Endothelial cell (in vitro differentiated cells): ENCODE measurements at places on chromosomes 1 and 21.

- H3K27me3 ChIP-seq, result peaks cover 2% of the 10 kb centered on the region
- no peak for DNase-seq
- no peak overlapping the region for H3K4me3 ChIP-seq
- no peaks in the 10 kb centered on the region for H3K4me1 ChIP-seq
- no peak overlapping the region for H3K27ac ChIP-seq
- no peaks in the 10 kb centered on the region for H3K36me3 ChIP-seq
Measured at GRCh38 chr1:217586586-217586985, 44.3 kb downstream of the GPATCH2 start.

- H3K4me3 ChIP-seq, result no peak overlapping the region
- H3K36me3 ChIP-seq, result no peaks in the 10 kb centered on the region
- H3K27ac ChIP-seq, result no peak overlapping the region
- H3K4me1 ChIP-seq, result peaks cover 9% of the 10 kb centered on the region
- H3K27me3 ChIP-seq, result peaks cover 3% of the 10 kb centered on the region
Measured at GRCh38 chr1:58821309-58821708, 37.5 kb upstream of the JUN start.

DNA sequence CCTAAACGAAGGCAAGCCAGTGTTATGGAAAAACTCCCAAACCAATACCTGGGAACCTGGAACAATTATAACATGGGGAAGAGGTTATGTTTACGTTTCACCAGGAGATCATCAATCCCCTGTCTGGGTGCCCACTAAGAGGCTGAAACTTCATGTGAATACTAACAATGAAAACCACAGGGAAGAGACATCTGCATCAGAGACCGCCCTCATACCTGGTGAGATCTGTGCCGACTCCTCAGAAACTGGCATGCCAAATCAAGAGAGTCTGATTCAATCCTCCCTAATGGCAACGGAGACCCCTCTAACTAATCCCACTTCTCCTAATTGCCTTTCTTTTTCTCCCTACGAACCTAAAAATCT lies 163.2 kb downstream of the IER5 start:
- no peaks in the 10 kb centered on the region for H3K4me1 ChIP-seq
- DNase-seq, result no peak
- peaks cover 8% of the 10 kb centered on the region for H3K36me3 ChIP-seq
- no peak overlapping the region for H3K4me3 ChIP-seq
- no peak overlapping the region for H3K27ac ChIP-seq
- H3K27me3 ChIP-seq, result peaks cover 3% of the 10 kb centered on the region

DNA sequence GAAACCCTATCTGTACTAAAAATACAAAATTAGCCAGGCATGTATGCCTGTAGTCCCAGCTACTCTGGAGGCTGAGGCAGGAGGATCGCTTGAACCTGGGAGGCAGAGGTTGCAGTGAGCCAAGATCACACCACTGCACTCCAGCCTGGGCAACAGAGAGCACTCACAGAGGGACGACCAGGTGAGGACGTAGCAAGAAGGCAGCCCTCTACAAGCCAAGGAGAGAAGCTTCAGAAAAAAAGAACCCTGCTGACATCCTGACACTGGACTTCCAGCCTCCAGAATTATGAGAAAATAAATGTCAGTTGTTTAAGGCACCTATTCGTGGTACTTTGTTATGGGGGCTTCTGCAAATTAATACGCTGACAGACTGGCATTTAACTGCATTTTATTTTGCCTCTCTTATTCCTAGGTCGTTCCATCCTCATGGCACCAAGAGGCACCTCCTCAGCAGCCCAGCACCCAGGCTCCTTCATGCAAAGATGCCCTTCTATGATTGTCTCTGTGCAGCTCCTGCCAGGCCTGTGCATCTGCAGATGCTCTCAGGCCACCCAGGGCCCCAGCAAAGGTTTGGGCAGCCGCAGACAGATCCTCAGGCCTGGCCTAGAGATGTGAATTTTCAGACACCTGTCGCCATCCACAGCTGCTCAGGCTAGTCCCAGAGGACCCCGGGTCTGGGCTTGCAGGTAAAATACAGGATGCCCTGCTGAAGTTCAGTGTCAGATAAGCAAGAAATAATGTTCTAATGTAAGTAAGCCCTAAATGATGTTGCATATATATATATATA lies 86.0 kb upstream of the COX20 start:
- H3K27me3 ChIP-seq, result peaks cover 3% of the 10 kb centered on the region
- no peaks in the 10 kb centered on the region for H3K4me1 ChIP-seq
- no peak for DNase-seq
- no peak overlapping the region for H3K27ac ChIP-seq
- no peaks in the 10 kb centered on the region for H3K36me3 ChIP-seq
- no peak overlapping the region for H3K4me3 ChIP-seq

GRCh38 chr1:12188657-12189327 lies 22.0 kb downstream of the TNFRSF1B start:
- H3K27ac ChIP-seq, result no peak overlapping the region
- peaks cover 25% of the 10 kb centered on the region for H3K27me3 ChIP-seq
- no peak overlapping the region for H3K4me3 ChIP-seq
- DNase-seq, result no peak
- H3K36me3 ChIP-seq, result peaks cover 39% of the 10 kb centered on the region

DNA sequence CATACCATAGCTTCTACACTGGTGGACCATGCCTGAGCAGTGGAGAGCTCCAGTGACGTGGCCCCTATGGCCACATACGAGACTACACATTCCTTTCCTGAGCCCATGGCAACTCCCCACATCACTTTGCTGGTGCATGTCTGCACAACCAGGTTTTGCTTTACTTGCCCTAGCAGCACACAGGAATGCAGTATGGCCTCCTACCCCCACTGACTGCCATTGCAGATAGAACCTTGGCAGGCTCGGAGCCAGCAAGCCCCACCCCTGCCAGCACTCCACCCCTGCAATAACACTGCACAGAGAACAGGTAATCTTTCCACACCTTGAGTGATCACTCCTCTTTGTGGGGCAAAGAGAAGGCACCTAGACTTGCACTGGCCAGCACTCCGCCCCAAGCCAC lies 531.9 kb upstream of the CAMK1G start:
- H3K27ac ChIP-seq, result no peak overlapping the region
- H3K27me3 ChIP-seq, result no peaks in the 10 kb centered on the region
- no peak overlapping the region for H3K4me3 ChIP-seq
- no peaks in the 10 kb centered on the region for H3K36me3 ChIP-seq

- no peak overlapping the region for H3K4me3 ChIP-seq
- peaks cover 2% of the 10 kb centered on the region for H3K27me3 ChIP-seq
- H3K36me3 ChIP-seq, result no peaks in the 10 kb centered on the region
- DNase-seq, result no peak
- peaks cover 2% of the 10 kb centered on the region for H3K4me1 ChIP-seq
Measured at GRCh38 chr1:166172106-166172505, 5.3 kb upstream of the FAM78B start.

- H3K4me1 ChIP-seq, result no peaks in the 10 kb centered on the region
- no peak overlapping the region for H3K27ac ChIP-seq
- peaks cover 1% of the 10 kb centered on the region for H3K27me3 ChIP-seq
- H3K4me3 ChIP-seq, result no peak overlapping the region
Measured at GRCh38 chr1:53729456-53730223, 9.3 kb downstream of the GLIS1 start.

DNA sequence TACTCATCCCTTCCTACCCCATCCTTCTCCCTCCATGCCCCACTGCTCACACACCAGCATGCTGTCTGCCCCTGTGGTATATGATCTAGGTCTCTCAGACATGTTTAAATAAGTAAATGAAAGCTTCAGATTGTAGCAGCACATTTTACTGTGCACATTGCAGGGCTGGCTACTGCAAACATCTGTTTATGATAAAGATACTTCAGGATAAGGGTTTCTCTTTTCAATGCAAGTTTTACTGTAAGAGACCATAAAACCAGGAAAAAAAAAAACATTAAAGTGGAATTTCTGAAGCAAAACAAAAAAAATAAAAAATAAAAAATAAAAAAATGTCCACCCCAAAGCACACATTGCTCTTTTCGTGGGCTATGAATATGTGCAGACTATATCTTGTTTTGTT lies 184.4 kb downstream of the USH2A start:
- H3K36me3 ChIP-seq, result no peaks in the 10 kb centered on the region
- H3K4me1 ChIP-seq, result peaks cover 13% of the 10 kb centered on the region
- no peak overlapping the region for H3K4me3 ChIP-seq
- no peaks in the 10 kb centered on the region for H3K27me3 ChIP-seq
- DNase-seq, result no peak

GRCh38 chr1:21269461-21270085 lies 20.7 kb downstream of the ECE1 start:
- DNase-seq, result no peak
- peaks cover 28% of the 10 kb centered on the region for H3K4me1 ChIP-seq
- peaks cover 62% of the 10 kb centered on the region for H3K36me3 ChIP-seq
- no peak overlapping the region for H3K4me3 ChIP-seq
- no peak overlapping the region for H3K27ac ChIP-seq
- H3K27me3 ChIP-seq, result peaks cover 12% of the 10 kb centered on the region

DNA sequence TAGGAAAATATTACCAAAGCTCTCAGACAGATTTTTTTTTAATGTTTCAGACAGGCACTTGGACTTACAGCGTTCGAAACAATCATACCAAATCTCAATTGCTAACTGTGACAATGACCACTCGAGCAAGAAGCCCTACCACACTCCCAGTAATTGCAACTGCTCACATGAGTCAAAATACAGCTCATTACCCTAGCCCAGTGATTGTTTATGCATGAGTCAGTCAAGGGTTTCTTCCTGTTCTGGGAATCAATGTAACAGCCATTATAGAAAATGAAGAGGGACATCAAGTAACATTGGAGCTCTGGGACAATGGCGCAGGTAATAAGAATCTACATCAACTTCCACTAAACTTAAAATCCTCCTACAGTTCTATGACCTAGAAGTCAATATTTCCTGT lies 56.1 kb upstream of the SH3GLB1 start:
- H3K27ac ChIP-seq, result no peak overlapping the region
- H3K4me1 ChIP-seq, result no peaks in the 10 kb centered on the region
- H3K27me3 ChIP-seq, result peaks cover 2% of the 10 kb centered on the region
- H3K4me3 ChIP-seq, result no peak overlapping the region
- no peak for DNase-seq

GRCh38 chr1:98824736-98825135 lies 163.2 kb downstream of the SNX7 start:
- H3K27me3 ChIP-seq, result peaks cover 3% of the 10 kb centered on the region
- no peak overlapping the region for H3K27ac ChIP-seq
- no peaks in the 10 kb centered on the region for H3K36me3 ChIP-seq
- no peak overlapping the region for H3K4me3 ChIP-seq
- no peak for DNase-seq

DNA sequence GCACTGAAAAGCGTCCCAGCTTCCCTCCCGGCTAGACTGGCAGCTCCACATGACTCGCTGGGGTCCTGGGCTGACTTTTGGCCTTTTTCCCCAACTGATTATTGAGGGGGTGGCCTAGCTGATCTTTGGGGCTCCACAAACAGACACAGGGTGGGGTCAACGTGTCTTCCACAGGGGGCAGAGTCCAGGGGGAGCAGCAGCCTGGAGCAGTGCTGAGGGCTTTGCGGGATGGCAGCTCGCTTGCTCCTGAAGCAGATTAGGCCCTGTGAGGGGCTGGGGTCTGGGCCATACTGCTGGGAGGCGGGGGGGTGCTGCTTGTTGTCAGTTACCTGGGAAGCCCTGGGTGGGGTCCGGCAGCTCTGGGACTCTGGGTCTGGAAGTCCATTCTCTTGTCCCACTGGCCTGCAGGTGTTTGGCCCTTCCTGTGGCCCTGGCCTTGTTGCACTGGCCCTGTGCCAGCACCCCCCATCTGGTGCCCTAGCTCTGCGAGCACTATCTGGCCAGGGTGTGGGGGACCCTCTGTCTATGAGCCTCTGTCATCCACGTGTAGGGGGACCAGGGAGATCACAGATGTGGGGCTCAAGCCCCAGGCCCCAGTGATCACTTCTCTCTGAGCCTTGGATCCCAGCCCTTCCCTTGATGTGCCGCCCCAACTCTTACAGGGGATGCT lies 12.3 kb upstream of the HES5 start:
- no peak overlapping the region for H3K27ac ChIP-seq
- peaks cover 2% of the 10 kb centered on the region for H3K27me3 ChIP-seq
- H3K4me3 ChIP-seq, result no peak overlapping the region
- no peaks in the 10 kb centered on the region for H3K4me1 ChIP-seq
- DNase-seq, result no peak

DNA sequence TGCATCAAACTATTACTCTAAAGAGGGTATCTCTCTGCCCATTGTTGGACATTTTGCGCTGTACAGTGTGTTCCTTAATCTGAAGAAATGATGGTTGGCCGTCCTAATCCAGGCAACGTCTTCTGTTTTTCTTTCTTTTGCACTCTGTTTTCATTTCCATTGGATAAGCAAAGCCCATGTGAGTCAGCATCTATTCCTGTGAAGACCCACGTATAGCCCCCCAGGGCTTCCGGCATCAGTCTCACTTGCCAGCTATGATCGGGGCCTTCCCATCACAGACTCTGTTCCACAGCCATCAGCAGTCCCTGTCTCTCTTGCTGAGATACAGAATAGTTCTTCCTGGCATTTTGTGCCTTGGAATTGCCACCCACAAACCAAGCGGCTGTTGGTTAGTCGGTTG lies 29.2 kb upstream of the BRDT start:
- no peak overlapping the region for H3K27ac ChIP-seq
- peaks cover 3% of the 10 kb centered on the region for H3K4me1 ChIP-seq
- DNase-seq, result no peak

DNA sequence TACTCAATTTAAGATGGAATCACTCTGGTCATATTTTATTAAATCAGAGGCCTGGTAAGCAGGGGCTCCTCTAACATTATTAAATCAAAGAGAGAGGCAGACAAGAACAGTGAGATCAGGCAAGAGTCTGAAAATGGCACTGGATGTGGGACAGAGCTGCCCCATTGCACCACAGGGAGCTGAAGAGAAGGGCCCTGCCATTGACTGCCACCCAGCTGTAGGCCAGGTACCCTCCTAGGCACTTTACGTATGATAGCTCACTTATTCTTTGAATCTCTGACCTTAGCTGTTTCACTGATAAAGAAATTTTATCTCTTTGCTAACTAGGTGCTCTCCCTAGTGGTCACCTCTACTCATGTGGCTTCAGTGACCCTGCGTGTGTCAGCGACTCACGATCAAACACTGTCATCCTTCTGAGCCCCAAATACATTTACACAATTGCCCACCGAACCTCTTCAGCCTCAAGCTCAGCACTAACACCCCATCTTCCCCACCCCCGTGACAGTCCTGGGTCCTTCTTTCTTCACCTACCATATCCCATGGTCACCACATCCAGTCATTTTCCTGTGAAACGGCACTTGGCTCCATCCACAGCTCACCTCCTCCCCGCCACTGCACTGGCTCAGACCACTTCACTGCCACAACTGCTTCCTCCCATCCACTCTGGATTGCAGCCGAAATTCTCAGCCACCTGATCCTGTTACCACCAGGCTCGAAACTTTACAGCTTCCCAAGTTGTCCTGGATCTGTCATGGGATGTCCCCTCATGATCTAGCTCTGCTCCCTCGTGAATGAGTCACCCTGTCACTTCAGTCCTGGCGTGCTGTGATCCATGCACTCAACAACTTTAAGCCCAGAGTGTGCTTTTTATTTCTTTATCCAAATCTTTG lies 97.3 kb upstream of the SYT6 start:
- no peak overlapping the region for H3K27ac ChIP-seq
- no peak overlapping the region for H3K4me3 ChIP-seq
- H3K4me1 ChIP-seq, result no peaks in the 10 kb centered on the region
- H3K36me3 ChIP-seq, result no peaks in the 10 kb centered on the region
